ENCODE measurements at places on chromosomes 1 and 21. TPM values are rescaled to one million over a fixed set of nuclear protein-coding genes. Genes with fewer than 3 reads are reported as not detected.

GRCh38 chr1:68112835-68113243, 62.4 kb upstream of the DIRAS3 start:
- DNase-seq = peak; percentile 90

DNA sequence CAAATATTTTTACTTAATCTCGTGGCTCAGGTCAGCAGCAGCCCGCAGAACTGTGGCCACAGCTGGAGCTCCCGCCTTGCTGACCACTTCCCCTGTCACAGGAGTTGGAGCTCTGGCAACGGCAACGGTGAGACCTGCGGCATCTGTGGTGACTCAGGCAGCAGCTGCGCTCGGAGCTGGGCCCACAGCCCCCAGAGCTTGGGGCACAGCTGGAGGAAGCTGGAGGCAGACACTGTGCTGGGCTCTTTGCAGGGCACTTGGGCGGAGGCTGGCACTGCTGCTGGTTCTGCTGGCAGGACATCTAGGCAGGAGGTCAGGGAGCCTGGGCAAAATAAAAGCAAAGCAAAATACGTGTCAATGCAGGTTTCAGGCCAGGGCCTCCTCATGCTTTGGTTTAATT, at the start of gene LCE3A:
TSS of gene LCE3A (minus strand) at position 301 of the 400 bp plus-strand sequence. CDS start at position 301, 0 bp downstream.
- peak; percentile 31 for DNase-seq

- peak; percentile 89 for DNase-seq
Measured at GRCh38 chr1:30525971-30526651, 197.3 kb downstream of the MATN1 start.

GRCh38 chr1:10795276-10796021, 997 bp downstream of the CASZ1 start:
- DNase-seq = peak; percentile 42

GRCh38 chr21:41446586-41446985, 20.5 kb downstream of the MX1 start:
- no peak for DNase-seq

DNA sequence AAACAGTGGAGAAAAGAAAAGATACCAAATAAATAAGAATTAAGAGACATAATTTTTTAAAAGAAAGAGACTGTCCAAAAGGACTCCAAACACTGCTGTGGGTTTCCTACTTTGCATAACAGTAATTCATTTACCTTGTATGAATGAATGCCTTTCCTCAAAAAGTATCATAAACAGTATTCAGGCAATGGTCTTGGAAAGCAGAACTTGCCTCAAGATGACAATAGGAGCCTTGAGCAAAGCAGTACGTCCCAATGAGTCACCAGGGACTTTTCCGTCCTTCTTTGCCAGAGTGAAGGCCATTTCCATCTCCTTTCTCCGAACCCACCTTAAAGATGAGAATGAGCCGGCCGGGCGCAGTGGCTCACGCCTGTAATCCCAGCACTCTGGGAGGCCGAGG, 186.4 kb downstream of the ZBTB18 start:
- peak; percentile 23 for DNase-seq

Gene CDK11A
- total RNA-seq = 14.4 TPM

Gene CLDN17
- not detected for total RNA-seq

Gene KCNJ9
- total RNA-seq = 0.13 TPM

Gene ABCD3
- total RNA-seq = 40.0 TPM

Gene PTGER3
- total RNA-seq = 0.63 TPM

Gene UBL4B
- not detected for total RNA-seq

Measured in GM23248 (cell line).